CD4-positive, alpha-beta T cell (primary cell): ENCODE measurements at places on chromosomes 6 and 20. TPM values are rescaled to one million over a fixed set of nuclear protein-coding genes. Genes with fewer than 3 reads are reported as not detected.
A peak's percentile ranks its signal among the peaks of the same experiment; 100 is the strongest.

ULBP3 gene
- total RNA-seq = 0.44 TPM

EPPIN gene
- total RNA-seq = not detected

RAMACL gene
- total RNA-seq = 0.75 TPM

DNA sequence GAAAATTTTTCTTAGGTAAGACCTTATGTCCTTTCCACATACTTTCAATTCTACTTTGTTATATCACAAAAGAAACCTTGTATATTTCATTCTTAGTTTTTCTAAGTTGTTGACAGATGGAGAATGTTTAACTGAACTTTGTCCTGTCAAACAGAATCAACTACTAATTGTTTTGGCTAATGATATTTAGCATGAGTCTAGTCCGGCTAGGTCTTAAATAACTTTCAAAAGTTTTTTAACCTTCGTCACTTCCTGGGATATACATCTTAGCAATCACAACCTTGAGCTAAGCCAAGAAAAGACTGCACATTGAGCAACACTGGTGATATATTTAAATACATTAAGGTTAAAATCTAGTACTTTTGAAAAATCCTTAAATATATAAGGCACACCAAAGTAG lies 62.9 kb upstream of the RUNX2 start:
- no peak for DNase-seq

DNA sequence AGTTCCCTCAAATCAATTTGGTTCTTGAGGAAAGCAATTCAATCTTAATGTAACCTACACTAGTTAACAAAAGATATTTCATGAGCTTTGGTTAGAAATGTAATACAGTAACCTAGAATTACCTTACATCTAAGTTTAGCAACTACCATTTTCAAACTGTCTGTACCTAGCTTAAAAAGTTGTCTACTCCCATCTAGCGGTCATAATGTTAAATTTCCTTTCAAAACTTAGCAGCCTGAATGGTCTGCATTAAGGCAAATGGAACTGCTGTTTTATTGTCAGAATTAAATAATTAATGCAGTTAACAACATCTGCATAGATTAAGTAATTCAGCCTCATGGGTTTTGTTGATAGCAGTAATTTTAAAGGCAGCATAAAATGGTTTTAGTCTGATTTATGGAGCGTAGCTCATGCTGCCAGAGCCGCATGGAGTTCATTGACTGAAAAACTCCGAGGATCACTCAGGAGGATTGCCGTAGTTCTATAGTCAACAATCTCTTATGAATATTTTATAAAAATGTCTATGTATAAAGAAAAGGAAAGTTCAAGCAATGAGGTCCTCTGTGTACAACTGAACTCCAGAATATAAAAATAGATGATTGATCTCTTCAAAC lies 485.4 kb upstream of the MANEA start:
- peak; percentile 5 for DNase-seq

DNA sequence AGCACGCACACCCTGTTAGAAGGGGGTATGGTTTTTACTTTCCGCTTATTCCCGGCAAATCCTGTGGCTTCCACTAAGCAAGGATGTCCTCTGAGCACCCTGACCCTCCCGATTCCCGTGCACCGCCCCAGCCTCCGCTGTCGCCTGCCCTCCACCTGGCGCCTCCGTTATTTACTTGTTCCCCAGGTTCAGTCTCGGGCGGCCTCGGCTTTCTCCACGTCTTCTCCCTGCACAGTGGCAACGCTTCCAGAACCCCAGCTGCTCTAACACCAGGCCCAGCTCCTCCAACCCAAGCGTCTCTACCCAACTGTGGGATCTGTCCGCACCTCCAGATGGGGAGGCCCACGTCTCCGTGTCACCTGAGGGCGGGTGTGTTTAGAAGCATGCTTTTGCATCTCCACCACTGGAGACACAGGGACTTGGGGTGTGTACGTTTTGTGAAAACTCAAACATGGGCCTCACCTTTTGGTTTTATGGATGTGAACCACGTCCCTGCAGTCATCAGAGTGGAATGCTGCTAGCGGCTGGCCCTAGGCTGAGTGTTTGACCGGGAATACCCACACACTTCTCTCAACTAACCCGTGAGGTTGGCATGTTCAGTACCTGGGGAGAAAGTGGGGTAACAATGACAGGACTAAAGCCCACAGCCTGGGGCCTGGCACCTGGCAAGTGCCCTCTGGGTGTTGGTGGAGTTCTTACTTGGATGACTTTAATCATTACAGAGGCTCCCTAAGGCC lies 79.9 kb downstream of the THBS2 start:
- DNase-seq = no peak

GRCh38 chr6:159445351-159445750 lies 247.7 kb downstream of the SOD2 start:
- DNase-seq = no peak

GRCh38 chr6:36577301-36577700 lies 16.9 kb upstream of the SRSF3 start:
- no peak for DNase-seq

- DNase-seq = no peak
These were observed 36.3 kb upstream of the SIRPA start for GRCh38 chr20:1858871-1859270.

DNA sequence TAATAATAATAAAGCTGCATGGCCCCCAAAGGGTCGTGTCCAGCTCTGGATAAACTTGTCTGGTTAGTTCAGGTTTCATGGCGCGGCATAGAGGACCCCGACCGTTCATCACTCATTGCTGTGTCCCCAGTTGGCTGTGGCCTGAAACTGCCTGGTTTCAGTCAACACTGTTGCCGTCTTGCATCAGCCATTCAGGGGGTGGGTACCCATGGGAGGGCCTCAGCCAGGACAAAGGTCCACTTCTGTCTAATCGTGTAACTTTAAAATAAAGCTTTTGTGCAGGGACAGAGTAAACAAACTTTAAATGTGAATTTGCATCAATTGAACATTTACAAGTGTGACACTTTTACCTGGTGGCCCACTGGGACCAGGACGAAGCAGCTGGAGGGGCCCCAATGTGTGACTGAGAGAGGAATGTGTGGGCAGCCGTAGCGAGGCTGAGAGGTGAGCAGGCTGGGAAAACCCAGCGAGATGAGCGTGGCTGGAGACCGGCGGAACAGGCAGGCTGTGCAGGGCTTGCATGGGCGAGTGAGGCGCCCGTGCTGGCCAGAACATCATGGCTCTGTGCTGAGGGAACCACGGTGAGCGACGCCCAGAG lies 22.3 kb upstream of the UNC93A start:
- no peak for DNase-seq

DNA sequence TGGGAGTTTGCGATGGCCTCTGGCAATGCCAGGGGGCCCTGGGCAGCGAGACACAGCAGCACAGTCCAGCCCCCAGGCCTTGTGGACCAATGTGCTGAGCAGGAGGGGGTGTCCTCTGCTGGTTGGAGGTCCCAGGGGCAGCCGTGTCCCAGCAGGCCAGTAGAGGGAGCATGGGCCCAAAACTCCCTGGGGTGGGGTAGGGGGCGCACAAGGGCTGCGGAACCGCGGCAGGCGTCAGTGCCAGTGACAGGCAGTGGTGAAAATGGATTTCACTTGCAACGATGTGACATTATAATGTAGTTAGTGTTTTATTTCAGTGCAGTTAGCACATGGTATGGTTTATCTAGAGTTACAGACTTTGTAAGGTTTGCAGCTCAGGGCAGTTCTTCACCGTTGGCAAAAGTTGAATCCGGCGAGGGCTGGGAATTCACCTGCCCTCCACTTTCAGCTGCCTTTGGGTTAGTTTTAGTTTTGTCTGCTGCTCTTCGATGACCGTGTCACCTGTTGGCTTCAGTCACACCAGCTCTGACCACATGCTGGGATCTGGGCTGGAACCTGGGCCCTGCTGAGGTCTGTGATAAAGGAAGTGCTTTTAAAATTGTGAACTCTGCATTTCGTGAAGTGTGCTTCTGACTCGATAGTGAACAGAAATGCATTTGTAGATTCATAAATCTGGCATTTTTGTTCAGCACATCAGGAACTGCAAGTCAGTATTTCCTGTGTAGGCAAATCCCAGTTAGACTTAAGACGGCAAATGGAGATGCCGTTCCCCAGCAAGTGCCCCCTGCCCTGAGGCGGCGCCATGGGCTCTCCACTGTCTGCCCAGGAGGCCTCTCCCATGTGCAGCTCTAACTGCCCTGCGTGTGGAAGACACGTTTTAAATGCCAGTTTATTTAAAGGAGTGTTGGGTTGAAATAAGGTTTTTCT lies 46.8 kb downstream of the PYGB start:
- DNase-seq = peak; percentile 69

GRCh38 chr20:869606-870005 lies 36.1 kb downstream of the FAM110A start:
- DNase-seq = no peak
